ENCODE measurements at places on chromosomes 1 and 21. TPM values are rescaled to one million over a fixed set of nuclear protein-coding genes. Genes with fewer than 3 reads are reported as not detected.

EFNA1 gene
- 24.7 TPM for polyA plus RNA-seq

PCP4L1 gene
- polyA plus RNA-seq: 0.23 TPM

CASQ2 gene
- 825 TPM for polyA plus RNA-seq

LENEP gene
- polyA plus RNA-seq: 0.67 TPM

SLC6A9 gene
- polyA plus RNA-seq: 5.1 TPM
